Renal cortical epithelial cell (primary cell): ENCODE measurements at places on chromosomes 7 and 10. TPM values are rescaled to one million over a fixed set of nuclear protein-coding genes. Genes with fewer than 3 reads are reported as not detected.

Gene SRGN
- 18.0 and 53.7 TPM in 2 replicates for total RNA-seq

Gene RPP30
- 26.5 and 45.7 TPM in 2 replicates for total RNA-seq

Gene WDR86
- 1.5 TPM in 1 of 2 replicates, not detected in the other for total RNA-seq

GRCh38 chr7:38427279-38427955 is 154.0 kb upstream of the TARP start:
- no peak for DNase-seq

DNA sequence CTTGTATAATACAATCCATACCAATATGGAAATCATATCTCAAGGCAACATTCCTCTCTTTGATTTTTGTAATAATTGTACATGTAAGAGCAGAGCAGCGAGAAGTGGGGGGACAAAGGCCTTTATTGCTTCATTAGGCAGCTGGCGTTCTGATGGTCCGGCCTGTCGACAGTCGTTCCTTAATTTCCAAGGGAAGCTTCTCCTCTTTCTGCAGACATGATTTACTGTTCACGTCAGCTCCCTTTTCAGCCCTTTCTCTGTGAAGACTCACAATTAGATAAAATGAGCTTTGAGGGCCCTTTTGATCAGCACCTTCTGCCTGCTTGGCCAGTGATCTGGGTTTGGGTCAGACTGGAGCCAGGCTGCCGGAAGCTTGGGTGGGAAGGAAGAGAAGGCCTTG is 65.6 kb upstream of the CTBP2 start:
- no peak for DNase-seq
